K562 (cell line): ENCODE measurements at places on chromosomes 1 and 21.

DNA sequence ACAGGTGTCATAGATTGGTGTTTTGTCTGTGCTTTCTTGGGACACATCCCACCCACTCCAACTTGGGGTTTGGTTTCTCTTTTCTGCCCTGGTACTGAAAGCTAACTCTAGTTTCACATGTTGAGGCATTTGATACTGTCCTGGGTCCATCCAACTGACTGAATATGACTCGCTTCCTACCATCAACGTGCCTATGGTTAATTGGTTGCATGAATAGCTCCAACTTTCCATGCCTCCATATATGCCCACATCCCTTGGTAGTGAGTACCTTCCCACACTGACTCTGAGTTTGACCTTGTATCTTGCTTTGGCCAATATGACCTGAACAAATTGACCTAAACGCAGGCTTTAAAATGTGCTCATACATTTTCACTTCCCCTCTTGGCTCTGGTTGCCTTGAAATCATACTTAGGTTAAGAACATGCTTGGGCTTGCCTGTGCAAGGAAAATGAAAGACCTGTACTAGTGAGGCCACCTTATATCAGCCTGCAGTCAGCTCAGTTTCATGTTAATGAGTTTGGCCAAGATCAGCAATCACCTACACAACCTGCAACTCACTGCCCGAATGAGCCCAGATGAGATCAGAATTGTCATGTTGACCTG is 81.0 kb upstream of the KCNK2 start:
- DNase-seq: no peak

DNA sequence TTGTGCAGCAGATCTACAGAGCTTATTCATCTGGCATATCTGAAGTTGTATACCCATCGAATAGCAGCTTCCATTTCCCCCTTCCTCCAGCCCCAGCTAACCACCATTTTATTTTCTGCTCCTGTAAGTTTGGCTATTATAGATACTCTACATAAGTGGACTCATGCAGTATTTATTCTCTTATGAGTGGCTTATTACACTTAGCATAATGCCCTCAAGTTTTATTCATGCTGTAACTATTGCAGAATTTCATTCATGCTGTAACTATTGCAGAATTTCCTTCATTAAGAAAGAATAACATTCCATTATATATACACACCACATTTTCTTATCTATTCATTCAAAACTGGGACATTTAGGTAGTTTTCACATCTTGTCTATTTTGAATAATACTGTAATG is 30.5 kb upstream of the IFI16 start:
- DNase-seq: no peak

DNA sequence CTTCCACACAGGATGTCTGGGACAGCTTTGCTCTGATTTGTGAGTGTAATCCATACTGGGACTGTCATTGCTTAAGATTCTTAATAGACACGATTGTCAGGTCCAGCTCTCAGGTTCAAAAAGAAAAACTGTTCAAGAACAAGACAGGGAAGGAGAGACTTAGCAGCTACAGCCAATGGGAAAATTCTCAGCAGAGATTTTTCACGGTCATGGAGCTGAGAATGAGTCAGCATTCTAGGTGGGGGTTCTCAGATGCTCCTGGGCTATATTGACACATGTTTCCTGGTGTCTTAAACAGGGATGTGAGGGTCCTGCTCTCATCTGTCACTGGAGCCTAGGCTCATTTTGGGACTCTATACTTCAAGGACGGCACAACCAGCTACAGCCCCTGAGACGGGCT is 318.3 kb downstream of the RRAGC start:
- DNase-seq: peak; percentile 58

GRCh38 chr1:203649999-203650836 is 23.6 kb downstream of the ATP2B4 start:
- peak; percentile 89 for DNase-seq

DNA sequence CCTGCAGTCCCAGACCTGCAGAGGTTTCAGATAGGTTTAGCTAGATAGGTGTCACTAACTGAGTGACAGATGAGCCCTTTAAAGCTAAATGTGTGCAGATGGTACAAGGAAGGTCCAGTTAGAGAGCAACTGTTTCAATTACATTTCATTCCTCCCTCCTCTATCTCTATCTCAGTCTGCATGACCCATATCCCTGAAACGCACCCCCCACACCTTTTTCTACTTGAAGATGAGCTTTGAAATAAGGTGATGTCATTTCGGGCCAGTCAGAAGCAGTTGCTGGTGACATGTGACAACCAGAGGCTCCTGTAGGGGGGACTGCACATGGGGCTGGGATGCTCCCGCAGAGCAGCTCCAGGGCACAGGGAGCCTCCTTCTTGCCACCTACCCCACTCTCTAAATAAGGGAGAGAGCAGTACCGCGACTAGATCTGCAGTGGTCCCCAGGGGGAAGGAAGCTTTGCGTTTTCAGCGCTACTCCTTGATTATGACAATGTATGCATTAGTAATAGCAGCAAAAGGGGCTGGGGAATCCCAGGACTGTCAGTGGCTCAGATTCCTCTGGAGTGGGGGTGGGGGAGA is 4.3 kb downstream of the ATP8B2 start:
- no peak for DNase-seq

GRCh38 chr21:44365967-44366585 is 12.7 kb downstream of the TRPM2 start:
- DNase-seq: no peak

- no peak for DNase-seq
Observed at GRCh38 chr1:226627050-226627755, 78.6 kb downstream of the STUM start.

GRCh38 chr1:230080822-230081221 is 13.8 kb downstream of the GALNT2 start:
- DNase-seq: no peak

DNA sequence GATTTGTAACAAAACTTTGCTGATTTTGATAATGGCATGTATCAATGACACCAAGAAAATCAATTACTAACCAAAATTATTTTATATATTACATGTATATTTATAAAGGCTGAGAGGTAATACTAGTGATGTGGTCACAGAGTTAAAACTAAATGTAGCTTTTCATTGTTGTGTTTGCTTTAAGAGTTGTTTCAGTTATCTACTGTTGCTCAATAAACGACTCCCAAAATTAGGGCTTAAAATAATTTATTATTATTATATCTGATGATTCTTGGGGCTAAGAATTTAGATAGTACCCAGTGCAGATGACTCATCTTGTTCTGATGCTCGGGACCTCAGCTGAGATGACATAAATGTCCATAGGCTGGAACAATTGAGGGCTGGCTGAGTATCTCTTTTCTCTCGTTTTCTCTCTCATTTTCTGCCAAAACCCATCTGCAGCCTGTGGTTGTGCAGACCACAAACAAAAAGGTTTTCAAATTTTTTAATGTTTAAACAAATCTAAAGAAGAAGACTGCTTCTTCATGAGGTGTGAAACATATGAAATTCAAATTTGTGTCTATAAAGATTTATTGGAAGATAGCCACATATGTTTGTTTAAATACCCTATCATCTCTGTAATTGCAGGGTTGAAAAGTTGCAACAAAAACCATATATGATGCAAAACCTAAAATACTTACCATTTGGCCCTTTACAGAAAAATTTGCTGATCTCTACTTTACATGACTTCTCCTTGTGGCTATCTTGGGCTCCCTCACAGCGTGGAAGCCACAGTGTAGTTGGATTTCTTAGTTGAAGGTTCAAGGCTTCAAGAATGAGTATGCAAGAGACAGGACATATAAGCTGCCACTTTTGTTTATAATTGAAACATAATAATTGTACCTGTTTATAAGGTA is 14.8 kb upstream of the PTPRC start:
- no peak for DNase-seq

GRCh38 chr1:7529917-7530316 is 241.2 kb upstream of the VAMP3 start:
- no peak for DNase-seq

DNA sequence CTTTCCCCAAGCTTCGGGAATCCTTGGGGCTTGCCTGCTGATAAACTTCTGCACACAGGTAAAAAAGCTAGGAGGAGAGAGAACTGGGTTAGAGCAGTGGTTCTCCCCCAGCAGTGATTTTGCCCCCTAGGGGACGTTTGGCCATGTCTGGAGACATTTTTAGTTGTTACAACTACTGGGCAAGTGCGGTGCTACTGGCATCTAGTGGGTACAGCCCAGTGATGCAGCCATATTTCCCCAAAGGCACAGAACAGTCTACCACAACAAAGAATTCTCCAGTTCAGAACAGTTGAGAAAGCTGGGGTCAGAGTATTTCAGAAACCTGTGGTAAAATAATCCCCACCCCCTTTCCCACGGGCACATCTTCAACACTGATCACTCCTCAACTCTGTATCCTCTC is 41.3 kb downstream of the LRRC71 start:
- DNase-seq: no peak

- DNase-seq: no peak
Observed at GRCh38 chr1:110706621-110707020, 31.9 kb upstream of the KCNA3 start.

DNA sequence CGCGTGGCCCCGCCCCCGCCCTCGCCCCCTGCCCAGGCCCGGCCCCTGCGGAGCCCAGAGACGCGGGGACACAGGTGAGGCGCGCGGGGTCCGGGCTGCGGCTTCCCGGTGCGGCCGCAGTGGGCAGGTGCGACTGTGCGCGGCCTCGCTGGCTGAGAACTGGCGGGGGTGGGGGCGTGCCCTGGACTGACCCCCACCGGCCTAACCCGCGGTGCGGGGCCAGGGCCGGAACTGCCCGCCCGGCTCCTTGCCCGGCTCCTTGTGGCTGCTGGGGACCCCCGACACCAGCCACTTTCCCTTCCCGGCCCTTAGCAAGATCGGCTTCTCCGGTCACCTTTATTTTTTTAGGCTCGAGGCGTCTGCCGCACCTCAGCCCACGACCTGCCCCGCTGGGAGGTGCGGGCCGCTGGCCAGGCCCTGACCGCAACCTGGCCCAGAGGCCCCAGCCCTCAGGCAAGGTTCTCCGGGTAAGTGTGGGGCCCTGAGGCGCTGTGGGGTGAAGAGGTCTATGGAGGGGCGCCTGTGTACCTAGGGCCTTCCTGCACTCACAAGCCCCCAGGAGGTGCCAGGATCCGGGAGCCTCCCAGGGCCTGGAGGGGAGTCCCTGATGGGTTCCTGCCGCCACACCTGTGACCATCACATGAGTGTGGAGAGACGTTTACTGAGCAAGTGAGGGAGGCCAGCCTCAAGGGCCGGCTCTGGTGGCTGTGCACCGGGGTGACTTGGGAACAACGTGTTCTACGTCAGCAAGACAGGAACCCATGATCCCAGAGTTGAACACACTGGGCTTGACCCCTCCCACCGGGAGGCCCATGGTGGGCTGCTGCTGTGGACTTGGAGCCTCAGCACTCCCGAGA is at the start of gene SMIM1:
TSS of gene SMIM1 (plus strand) at position 35 of the 857 bp plus-strand sequence. CDS start 2,625 bp downstream, outside the sequence.
- DNase-seq: no peak

- DNase-seq: no peak
Observed at GRCh38 chr1:229538945-229539344, 19.6 kb downstream of the ABCB10 start.

GRCh38 chr21:23968722-23969647 is 1638.3 kb downstream of the MRPL39 start:
- DNase-seq: peak; percentile 53

GRCh38 chr1:179883745-179884138 is 1.7 kb downstream of the TOR1AIP1 start:
- DNase-seq: peak; percentile 44

DNA sequence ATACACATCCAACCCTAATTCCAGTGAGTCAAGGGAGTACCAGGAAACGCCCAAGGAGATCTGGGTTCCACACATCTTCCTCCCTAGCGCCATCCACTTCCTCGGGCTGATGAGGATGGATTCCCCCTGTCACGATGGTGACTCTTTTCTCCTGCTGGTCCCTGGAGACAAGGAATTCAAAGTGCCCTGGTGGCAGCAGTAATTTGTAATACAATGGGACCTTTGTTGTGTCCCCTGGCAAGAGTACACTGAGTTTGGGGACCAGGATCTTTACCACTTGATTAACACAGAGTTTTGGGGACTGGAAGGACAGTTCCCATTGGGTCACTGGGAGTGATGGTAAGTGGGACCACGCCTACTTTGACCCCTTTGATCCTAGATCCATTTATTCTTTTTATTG is 9.4 kb upstream of the JAK1 start:
- no peak for DNase-seq

DNA sequence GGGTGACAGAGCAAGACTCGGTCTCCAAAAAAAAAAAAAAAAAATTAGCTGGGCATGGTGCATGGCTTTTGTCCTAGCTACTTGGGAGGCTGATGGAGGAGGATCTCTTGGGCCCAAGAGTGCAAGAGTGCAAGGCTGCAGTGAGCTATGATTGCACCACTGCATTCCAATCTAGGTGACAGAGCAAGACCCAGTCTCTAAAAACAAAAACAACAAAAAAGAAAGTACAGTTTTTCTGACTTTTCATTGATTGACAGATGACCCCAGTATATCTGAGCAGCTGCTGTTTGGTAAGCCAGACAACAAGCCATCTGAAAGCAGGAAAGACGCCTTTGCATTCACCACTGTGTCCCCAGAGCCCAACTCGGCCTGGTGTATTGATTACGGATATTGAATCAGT is 10.9 kb upstream of the DPT start:
- DNase-seq: no peak

GRCh38 chr21:32377991-32378390 is 14.8 kb downstream of the URB1 start:
- DNase-seq: no peak

DNA sequence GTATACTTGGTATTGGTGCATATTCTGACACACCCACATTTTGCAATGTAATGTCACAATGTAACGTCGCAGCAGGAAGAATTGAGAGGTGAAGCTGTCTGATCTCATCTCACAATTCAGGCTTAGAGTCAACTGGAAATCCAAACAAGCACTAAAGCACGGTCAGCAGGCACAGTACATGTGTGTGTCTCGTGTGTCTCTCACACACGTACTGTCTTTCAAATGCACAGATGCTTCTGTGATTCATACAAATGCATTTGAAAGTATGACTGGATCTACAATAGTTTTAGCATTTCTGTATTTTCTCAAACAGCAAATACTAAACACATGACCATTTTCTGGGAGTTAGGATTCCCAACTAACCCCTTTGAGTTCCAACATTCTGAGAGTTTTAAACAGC is 26.9 kb downstream of the LBR start:
- DNase-seq: no peak

GRCh38 chr1:166026555-166026954 is 140.2 kb downstream of the FAM78B start:
- DNase-seq: no peak

GRCh38 chr1:54875000-54875399 is 12.0 kb downstream of the DHCR24 start:
- peak; percentile 5 for DNase-seq

- peak; percentile 86 for DNase-seq
Observed at GRCh38 chr1:53183095-53183990, 13.3 kb upstream of the CPT2 start.

- no peak for DNase-seq
Observed at GRCh38 chr1:62034790-62035189, 159.9 kb upstream of the L1TD1 start.

DNA sequence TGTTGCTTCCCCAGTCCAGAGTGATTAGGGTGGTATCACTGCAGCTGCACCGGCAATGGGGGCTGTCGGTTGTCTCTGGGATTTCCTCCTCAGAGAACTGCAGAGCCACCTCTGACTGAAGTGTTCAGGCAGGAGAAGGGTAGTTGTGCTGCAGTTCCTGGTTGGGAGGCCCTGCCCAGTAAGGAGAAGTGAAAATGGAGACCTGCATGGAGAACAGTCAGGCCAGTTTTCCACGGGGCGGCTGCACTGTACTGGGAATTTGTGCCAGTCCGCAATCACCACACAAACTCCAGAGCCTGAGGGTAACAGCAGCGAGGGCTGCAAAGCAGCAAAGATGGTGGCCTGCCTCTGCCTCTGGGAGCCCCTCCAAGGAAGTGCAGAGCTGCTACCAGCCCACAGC is 58.1 kb upstream of the CCDC190 start:
- no peak for DNase-seq
